ENCODE measurements at places on chromosomes 5 and 9.

- DNase-seq: peak; percentile 5
Observed at GRCh38 chr5:168611165-168611564, 32.0 kb upstream of the PANK3 start.

- DNase-seq: no peak
Observed at GRCh38 chr5:57299986-57300385, 126.1 kb downstream of the GPBP1 start.

DNA sequence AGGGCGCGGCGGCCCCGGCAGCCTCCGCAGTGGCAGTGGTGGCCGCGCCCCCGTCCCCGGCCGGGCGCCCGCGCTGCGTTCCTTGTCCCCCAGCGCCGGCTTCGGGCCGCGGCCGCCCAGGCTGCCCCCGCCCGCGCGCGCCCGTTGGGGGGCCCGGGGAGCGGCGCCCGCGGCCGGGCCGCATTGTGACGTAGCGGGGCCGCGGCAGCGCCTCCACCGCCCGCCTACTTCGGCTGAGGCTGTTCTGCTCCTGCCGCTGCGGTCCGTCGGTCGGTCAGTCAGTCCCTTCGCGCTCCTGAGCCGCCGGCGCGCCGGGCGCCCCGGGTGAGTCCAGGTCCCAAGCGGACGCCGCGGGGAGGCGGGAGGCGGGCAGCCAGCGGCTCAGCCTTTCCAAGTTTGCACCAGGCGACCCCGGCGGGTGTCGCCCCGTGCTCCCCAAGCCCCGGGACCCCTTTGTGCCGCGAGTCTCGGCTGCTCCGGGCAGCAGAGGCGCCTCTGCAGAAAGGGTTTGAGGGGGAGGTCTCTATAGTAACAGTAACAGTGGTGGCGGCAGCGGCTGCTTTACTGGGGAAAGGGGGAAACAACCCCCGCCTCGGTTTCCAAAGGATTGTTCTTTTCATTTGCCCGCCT, at the start of gene SNCAIP:
SNCAIP (plus strand) TSS at position 277 of the 630 bp plus-strand sequence. CDS start 78,898 bp downstream, outside the sequence.
- DNase-seq: peak; percentile 9

DNA sequence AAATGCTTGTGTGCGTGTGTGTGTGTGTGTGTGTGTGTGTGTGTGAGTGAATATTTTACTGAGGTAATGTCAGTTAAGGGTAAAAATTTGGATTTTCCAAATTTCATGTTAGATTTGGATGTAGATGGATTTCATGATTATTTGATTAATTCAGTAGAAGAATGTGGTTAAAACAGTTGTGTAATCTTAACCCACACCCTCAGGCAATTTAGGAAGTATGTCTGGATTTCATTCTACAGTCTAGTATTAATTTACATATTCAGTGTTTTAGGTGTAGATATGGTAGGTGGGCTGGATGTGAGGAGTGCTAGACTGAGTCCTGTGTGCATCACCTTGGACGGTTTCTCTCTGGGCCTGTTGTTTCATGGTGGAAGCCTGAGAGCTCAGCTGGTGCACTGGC, 99.1 kb upstream of the CKMT2 start:
- DNase-seq: no peak

- DNase-seq: no peak
Observed at GRCh38 chr5:179406031-179406961, 61.0 kb upstream of the ADAMTS2 start.

DNA sequence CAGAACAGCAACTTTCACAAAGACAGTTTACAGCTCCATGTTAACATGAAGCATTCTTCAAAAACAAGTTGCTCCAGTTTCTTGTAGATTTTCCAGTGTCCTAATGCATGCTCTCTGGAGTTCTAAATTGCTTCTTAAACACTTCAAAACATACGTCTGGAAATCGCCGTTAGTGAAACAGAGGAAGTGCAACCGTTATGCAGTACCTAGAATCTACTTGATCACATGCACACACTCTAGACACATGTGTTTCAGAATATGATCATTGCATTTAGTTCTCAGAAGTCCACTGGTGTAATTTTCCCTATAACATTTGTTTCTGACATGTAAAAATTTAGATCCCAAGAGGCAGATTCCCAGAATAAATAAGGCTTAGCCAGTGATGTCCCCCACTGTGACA, 41.1 kb upstream of the RUFY1 start:
- no peak for DNase-seq

DNA sequence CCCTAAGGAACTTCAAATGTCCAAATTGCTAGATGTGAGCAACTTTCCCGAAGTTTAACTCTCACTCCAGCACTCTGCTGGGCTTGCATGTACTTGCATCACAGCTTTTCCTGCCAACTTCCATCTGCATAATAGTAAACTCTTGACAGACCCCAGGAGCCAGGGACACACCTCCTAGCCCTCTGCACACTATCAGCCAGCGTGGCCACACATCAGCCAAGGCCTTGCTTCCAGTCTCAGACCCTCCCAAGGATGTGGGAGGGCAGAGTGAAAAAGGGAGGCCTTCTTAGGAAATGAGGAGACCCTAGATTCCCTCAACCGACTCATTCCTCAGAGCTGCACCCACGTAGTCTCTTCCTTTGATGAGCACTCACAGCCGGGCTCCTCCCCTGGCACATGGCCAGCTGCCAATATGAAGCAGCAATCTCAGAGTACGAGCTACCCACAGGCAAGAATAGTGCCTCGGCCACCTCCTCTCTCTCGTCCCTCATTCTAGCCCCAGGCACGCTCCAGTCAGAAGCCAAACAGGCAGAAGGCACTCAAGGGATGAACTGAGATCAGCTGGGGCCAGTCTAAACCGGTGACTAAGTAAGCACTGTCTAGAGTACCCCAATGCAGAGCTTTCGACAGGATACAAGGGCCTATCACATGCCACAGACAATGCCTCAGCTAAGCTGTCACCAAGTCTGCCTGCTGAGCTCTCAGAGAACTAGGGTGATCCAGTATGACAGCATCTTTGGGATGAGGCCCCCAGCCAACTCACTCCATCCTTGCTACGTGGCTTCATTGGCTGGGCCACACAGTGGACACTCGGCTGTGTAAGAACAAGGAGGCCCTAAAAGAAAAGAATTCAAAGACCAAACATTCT, 2.3 kb downstream of the P4HA2 start:
- peak; percentile 97 for DNase-seq

DNA sequence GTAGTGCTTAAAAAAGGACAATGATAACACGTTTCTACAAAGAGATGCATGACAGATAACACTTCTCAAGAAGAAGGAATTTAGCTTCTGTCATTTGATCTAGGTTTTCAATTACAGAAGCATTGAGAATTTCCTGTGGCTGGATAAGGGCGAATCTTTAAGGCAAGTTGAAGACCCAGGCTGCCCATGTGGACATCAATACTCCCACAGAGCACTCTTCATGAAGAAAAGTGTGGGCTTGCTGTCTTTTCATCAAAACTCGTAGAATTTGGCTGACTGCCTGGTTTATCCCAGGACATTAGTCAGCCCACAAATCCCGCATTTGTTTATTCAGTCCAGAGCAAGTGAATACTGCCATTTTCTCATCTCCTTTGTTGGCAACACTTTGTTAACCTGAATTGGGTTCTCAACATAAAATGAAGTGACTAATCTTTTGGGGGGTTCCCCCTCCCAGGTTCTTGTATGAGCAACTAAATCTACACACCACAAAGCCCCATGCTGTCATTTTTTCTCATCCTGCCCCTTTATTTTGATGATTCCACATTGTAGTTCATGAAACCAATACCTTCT, 43.4 kb upstream of the CDKN2B start:
- DNase-seq: peak; percentile 95

- no peak for DNase-seq
Observed at GRCh38 chr9:89562186-89562814, 42.5 kb upstream of the GADD45G start.

GRCh38 chr5:143166090-143166489, 237.4 kb downstream of the NR3C1 start:
- no peak for DNase-seq

DNA sequence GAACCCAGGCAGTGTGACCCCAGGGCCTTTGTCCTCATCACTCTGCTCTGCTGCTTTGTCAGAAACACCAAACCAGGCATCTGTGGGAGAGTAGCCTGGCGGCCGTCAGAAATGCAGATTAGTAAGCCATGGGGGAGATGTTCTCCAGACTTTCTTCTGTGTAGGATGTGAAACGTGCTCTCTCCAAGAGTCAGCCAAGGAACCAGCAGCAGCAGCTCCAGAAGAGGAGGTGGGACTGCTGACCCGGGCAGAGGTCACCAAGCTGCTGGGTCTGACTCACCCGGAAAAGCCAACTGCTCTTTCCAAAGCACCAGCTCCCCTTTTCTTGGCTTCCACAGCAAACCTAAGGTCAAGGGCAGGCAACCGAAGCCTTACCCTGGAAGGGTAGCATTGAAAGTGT, 14.4 kb upstream of the ABLIM3 start:
- DNase-seq: no peak

DNA sequence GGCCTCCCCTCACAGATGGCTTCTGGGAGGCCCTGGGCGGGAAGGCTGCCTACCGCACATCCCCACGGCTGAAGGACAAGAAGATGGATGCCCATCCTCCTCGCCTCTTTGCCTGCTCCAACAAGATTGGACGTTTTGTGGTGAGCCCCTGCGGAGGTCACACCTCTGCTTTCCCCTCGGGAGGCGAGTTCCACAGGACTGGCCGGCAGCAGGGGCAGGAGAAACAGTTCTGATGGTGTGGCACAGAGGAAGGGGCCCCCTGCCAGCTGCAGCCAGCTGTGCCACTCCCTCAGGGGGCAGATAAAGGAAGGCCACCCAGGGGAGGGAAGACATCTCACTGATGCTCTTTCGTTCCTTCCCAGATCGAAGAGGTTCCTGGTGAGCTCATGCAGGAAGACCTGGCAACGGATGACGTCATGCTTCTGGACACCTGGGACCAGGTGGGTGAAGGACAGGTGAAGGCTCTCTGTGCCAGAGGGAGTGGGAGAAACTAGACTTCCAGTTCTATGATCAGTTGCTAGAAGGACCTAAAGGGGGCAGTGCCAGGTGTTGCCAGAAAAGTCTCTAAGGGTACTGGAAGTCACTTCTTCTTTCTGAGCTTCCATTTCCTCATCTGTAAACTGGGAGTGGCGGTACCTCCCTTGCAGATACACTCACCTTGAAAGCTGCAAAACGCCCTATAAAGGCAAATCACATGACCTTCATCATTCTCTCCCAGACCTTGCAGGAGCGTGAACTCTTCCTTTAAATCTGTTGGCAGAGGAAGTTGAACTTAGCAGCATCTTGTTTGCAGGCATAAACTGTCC, 41.0 kb downstream of the STOM start:
- DNase-seq: no peak

GRCh38 chr9:81822301-81822865, 105.8 kb upstream of the SPATA31D4 start:
- DNase-seq: no peak

DNA sequence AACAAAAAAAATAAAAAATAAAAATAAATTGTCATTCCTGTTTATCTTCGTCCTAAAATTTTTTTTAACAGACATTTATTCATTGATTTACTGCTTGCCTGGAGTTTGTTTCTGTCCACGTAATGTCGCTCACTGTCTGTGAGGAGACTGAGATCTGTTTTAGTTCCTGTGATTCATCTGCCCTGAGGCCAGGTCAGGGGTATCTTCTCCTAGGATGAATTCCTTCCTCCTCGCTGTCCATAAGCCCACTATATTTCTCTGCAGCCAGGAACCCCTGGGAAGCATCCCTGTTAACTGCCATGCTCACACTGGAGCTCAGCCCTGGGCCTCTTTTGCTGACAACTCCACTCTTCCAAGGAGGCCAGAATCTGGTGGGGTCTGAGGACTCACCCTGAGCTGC, 682.0 kb downstream of the MTRR start:
- DNase-seq: no peak

DNA sequence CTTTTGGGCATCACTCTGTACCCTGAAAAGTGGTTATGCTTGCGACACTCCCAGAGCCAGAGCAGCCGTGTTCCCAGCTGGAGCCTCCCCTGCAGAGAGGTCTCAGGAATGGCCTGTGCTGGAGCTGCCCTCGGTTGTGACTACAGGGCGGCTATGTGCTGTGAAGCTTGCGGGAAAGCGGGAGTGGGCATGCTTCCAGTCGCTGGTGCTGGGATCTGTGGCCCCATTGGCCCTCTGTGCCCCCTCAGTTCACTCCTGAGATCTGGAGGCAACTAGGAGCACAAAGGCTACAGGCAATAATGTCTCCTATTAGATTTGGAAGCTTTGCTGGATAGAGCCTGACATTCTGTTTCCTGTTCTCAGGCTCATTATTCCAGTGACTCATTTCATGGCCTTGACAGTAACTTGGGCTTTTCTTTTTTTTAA, 56.9 kb downstream of the GPR107 start:
- peak; percentile 50 for DNase-seq

DNA sequence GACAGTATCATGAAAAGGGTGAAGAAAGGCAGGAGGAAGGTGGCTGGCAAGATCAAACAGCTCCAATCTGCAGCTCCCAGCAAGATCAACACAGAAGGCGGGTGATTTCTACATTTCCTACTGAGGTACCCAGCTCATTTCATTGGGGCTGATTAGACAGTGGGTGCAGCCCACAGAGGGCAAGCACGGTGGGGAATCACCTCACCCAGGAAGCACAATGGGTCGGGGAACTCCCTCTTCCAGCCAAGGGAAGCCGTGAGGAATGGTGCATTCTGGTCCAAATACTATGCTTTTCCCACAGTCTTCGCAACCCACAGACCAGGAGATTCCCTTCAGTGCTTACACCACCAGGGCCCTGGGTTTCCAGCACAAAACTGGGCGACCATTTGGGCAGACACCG, 66.8 kb downstream of the CAMSAP1 start:
- no peak for DNase-seq

DNA sequence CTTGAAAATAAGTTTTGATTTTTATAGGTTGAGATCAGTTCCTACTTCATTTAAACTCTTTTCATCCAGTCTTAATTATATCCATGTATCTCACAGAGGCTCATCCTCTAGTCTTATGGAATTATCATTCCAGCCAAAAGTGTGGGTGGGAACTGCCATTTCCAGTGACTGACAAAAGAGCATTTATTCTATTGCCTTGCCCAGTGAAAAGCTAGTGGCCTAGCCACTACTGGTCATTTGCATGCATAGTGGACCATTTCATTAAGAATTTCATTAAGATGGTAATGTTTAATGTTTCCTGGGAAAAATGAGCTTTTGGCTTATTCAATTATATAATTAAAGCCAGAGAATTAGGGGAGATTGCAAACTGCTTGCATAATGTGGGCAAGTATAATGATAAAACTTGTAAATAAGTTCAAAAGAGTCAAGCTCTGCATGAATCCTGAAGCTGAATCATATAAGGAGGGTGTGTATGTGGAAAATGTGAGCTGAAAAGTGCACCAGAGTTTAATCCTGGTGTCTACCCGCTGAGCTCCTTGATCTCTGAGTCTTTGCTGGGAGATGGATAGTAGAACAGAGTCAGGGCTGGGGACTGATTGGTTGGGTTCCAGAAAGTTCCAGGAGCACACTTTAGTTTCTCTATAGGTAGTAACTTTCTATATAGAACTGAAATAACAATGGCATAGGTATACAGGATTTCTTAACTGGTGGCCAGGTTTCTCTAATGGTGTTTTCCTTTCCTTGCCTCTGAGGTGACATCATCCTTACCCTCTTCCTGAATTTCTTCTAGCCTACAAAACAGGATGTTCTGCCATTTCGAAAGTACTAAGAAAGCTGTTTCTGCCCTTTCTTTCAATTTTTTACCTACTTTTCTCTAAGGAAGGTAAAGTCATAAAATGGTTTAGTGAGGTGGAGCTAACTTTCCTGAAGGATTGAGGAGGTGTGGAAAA, 78.5 kb downstream of the KIF4B start:
- DNase-seq: no peak

GRCh38 chr5:1745796-1746370, 53.8 kb downstream of the MRPL36 start:
- no peak for DNase-seq
